SW480 (cell line): ENCODE measurements at places on chromosomes 6 and 20.

DNA sequence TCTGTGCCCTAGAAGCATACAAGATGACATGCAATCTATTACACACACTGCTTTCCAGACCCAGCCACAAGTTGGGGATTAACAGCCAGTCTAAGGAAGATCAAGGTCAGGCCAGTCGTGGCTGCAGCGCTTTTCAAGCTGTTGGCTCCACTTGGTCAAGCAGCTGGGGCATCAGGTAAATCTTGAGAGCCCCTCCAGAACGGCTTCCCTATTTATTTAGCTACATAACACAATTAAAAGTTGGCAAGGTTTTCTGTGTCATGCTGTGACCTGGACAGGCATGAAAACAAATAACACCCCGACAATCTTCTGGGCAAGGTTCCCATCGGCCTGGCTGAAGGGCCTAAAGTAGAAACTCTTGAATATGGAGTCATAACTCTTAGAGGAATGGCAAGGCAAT is 524.3 kb downstream of the PRKN start:
- DNase-seq = no peak

GRCh38 chr6:127076466-127076865 is 42.0 kb upstream of the RSPO3 start:
- no peak for DNase-seq

DNA sequence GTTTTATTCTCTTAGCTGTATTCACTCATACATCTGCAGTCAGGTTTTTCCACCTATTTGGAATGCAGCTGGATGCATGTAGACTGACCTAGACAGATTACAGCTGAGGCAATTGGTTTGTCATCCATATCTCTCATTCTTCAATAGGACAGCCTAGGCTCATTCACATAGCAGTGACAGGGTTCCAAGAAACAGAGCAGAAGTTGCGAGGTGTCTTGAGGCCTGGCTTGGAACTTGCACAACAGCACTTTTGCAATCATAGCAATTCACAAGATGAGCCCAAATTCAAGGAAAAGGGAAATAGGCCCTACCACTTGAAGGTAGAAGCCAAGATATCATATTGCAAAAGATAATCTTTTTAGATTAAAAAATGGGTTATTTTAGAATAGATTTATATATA is 508.9 kb upstream of the JAG1 start:
- DNase-seq = no peak

GRCh38 chr6:146339716-146340115 is 203.9 kb upstream of the RAB32 start:
- no peak for DNase-seq

GRCh38 chr6:32387589-32388340 is 16.1 kb upstream of the TSBP1 start:
- no peak for DNase-seq

DNA sequence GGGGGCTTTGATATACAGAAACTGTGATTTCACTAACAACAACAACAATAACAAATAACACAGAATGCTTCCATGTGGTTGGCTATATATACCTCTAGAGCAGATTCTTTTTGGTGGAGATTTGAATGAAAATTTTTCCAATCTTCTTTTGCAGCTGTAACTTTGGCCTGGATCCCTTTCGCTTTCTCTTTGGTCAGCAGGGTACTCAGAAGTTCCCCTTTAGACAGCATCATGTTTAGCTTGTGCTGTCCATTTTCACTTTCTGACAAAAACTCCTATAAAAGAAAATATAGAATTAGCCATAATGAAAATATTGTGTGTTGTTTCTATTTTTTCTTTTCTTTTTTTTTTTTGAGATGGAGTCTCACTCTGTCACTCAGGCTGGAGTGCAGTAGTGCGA is 264.2 kb downstream of the SYNE1 start:
- no peak for DNase-seq

DNA sequence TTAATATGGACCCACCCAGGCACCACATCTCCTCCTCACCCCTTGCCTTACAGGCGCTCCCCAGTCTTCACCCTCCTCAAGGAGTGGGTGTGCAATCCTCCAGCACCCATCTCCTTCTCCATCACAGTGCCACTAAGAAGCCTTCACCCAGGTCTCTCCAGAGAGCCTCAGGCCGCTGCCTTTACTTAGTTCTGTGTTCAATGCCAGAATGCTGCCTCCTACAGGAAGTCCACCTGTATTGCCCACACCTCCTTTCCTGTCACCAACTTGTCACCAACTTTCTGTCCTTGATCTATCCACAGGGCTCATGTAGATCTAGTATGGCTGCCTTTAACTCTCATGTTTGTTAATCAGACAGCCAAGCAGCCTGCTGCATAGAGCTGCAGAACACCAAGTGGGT is 586 bp upstream of the LST1 start:
- DNase-seq = peak; percentile 22

- DNase-seq = no peak
Measured at GRCh38 chr6:7042654-7043545, 64.9 kb upstream of the RREB1 start.
